ENCODE measurements at places on chromosomes 7 and 10.

DNA sequence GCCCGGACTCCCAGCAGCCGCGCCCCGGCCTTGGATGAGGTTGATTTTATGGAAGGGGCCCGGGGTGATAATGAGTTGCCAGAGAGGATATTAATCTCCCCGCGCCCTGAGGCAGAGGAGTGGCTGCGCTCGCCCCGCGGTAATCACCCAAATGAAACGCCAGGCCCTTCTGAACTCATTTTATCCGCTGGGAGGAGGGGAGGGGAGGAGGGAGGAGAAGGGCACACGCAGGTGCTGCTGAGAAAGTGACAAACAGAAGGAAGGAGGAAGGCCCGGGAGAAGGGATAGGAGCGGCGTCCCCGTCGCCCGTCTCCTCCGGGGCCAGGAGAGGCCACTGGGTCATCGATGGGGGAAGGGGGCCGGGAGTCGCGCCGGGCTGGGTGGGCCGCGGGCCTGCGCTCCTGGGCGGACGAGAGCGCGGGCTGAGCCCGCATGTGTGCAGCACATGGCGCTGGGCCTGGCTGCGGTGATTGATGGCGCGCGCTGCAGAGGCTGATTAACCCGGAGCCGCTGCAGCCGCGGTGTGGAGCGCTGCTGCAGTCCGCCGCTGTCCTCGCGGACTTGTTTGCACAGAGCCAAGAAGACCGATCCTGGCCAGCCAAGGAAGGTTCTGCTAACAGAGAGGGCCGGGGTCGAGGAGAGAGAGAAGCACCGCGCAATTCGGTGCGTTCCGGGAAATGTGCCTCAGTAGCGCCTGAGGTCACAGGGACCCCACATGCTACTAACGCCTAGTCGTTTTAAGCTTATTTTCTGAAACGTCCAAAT is 6.5 kb downstream of the MNX1 start:
- ATAC-seq = no peak

- ATAC-seq = no peak
These were observed 5.7 kb upstream of the GDI2 start for GRCh38 chr10:5818894-5819293.

GRCh38 chr7:33232632-33233145 is 103.3 kb downstream of the BBS9 start:
- ATAC-seq = no peak

DNA sequence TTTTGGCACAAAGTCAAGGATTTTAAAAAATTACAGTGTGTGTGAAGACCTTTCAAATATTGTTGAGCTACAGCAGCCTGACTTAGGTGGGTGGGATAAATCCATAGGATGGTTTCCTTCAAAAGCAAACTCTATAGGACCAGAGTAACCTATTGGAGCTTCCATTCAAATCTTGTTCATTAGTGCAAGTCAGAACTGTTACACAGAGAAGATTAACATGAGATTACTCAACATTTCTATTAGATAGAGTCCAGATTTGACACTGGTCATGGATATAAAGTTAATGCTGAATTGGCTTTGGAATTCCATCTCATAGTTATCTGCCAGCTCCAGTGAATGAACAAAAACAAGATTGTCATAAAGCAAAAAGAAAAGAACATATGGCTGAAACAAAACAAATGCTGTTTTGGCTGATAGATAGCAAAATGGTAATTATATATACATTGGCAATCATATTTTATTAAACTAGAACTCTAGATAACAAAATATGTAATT is 129.6 kb upstream of the SEMA3A start:
- no peak for ATAC-seq

- ATAC-seq = no peak
These were observed 67.3 kb downstream of the PTN start for GRCh38 chr7:137276189-137276588.

GRCh38 chr10:118017850-118018249 is 28.9 kb downstream of the RAB11FIP2 start:
- ATAC-seq = no peak

GRCh38 chr10:102492344-102492939 is 10.1 kb downstream of the ACTR1A start:
- no peak for ATAC-seq

DNA sequence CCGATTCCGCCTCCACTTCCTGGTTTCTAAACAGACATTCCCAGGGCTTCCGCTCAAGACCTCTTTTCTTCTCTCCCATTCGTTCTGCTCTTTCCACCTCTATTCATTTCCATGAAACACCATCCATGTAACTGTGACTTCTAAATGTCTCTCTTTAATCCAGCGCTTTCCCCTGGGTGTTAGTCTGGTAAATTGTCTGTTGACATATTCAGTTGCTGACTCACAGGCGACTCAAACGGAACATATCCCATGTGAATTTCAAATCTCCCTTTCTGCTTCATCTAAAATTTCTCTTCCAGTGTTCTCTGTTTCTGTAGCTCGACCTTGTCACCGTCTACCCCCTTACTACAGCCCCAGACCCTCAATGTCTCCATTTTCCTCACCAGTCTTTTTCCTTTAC is 119.1 kb downstream of the PFKFB3 start:
- ATAC-seq = no peak

- no peak for ATAC-seq
These were observed 280.9 kb upstream of the HGF start for GRCh38 chr7:82050792-82051191.

DNA sequence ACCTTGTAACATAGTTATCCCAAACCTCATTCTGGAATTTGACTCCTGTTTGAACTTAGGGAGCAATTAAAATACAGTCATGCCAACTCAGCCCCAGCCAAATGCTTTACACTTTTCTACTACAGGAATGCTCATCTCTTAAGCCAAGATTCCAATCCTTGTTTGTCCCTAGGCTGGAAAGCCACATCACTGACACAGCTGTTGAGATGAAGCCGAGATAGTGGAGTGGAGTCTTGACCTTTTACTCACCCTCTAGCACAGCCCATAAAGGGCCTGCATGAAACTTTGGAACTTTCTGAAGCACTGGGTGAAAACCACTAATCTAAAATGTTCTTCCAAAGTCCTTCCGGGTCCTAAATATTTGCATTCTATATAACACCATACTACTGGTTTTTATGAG is 247.3 kb downstream of the ETV1 start:
- ATAC-seq = no peak

- ATAC-seq = no peak
These were observed 370.5 kb upstream of the BMPER start for GRCh38 chr7:33534833-33535232.

DNA sequence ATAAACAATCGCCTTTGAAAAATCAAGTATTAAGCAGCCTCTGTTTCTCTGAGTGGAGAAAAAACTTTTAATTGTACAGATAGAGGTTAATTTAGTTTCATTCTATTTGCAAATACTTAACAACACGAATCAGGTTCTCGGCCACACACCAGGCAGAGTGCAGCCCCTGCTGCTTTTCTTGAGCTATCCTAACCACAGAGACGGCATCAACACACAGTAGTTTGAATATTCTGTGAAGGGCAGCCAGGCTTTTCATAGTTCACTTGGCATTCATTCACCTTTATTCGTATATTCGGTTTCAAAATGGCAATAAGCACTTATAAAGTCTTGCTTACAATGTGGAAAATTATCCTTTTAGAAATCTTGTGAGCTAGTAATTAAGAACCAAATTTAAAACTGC is 5.7 kb downstream of the ADARB2 start:
- no peak for ATAC-seq

DNA sequence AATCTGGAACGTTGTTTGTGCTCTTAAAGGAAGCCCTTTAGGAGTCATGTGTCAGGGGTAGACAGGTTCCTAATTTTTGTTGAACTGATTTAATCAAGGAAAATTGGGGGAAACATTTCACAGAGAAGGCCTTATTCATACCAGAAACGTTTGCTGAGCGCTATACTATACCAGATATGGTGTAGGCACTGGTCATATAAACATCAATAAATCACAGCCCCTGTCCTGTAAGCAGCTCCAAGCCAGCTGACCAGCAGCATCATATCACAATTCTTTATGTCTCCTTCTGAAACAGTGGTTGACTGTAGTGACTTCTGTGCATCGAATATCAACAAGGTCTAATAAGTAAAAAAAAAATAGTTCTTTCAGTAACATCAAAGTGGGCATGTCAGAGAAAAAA is 1.1 kb downstream of the TMEM178B start:
- no peak for ATAC-seq

GRCh38 chr10:112815269-112816032 is 134.6 kb upstream of the TCF7L2 start:
- no peak for ATAC-seq

DNA sequence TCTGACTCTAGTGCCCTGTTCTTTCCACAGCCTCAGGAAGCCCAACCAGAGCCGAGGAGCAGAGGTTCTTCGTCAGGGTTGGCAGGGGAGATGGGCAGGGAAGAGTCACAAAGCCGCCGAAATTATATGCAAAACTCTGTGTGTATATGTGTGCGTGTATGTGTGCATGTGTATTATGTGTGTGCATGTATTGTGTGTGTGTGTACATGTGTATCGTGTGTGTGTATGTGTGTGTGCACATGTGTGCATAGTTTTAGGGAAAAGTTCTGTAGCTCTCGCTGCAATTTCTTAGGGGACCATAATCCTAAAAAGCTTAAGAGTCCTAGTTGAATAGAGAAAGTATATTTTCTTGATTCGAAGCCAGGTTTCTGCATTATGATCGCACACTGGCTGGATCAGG is 17.0 kb downstream of the DNAJB12 start:
- ATAC-seq = no peak

DNA sequence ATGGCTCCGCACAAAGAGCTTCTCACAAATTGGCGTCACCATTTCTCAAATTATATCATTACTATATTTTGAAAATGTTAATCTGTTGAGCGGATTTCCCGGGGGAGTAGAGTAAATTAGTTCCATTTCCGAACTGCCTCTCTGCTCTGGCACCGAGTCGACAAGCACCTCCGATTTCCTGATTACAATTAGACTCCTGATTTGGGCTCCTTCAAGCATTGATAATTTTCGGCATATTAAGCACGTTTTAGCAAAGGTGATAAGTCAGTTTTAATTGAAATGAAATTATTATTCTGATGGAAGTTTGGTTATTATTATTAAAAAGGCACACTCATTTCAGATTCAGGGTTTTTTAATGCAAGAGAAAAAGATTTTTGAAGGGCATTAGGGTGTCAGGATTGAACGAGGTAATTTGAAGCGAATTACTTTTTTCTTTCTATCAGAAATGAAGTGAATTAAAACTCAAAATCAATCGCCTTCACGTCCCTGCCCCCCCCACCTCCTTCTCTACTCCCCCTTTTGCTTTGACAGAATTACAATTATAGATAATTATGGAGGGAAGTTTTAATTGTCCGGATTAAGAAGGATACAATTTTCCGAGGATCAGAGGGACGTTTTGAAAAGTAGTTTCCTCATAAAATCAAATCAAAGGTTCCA is 4.0 kb upstream of the UNCX start:
- no peak for ATAC-seq

GRCh38 chr10:45596526-45596925 is 76.0 kb downstream of the ZFAND4 start:
- no peak for ATAC-seq

DNA sequence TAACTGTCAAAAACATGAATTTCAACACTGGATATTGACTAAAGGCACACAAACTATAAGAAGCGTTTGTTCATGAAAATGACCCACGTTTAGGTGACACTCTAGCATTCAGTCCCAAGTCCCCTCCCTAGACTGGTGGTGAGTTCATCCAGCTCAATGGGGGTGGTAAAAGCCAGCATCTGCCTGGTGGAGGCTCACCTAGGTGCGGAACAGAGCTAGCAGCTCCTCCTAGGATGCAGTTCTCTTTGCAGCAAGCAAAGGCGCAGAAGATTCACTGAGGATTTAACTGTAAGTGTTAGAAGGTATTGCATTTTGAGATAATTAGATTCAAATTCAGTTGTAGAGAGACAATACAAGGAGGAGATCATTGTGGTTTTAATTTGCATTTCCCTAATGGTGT is 87.6 kb downstream of the VSTM2A start:
- no peak for ATAC-seq

- no peak for ATAC-seq
These were observed 35.0 kb downstream of the SH3PXD2A start for GRCh38 chr10:103820101-103821062.

GRCh38 chr10:79243181-79244067 is 103.8 kb upstream of the PPIF start:
- peak; percentile 80 for ATAC-seq

GRCh38 chr7:94149789-94150545 is 145.8 kb upstream of the BET1 start:
- no peak for ATAC-seq

DNA sequence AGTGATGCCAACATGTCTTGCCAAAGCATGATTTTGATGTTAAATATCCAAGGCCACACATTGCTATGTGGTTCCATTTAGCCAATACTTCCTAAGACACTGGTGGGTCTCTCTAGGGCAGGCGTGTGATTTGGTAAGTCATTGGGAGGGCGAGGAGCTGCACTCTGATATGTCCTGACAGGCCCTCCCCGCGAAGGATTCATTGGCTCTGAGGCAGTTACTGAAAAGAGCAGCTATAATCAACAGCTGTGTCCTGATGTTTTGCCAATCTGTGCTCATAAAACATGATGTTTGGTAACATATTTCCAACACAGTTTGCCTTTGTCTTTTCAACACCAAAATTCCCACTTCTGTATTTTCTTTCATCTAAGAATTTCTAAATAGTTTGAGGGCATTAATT is 646.7 kb downstream of the PARD3 start:
- ATAC-seq = no peak

DNA sequence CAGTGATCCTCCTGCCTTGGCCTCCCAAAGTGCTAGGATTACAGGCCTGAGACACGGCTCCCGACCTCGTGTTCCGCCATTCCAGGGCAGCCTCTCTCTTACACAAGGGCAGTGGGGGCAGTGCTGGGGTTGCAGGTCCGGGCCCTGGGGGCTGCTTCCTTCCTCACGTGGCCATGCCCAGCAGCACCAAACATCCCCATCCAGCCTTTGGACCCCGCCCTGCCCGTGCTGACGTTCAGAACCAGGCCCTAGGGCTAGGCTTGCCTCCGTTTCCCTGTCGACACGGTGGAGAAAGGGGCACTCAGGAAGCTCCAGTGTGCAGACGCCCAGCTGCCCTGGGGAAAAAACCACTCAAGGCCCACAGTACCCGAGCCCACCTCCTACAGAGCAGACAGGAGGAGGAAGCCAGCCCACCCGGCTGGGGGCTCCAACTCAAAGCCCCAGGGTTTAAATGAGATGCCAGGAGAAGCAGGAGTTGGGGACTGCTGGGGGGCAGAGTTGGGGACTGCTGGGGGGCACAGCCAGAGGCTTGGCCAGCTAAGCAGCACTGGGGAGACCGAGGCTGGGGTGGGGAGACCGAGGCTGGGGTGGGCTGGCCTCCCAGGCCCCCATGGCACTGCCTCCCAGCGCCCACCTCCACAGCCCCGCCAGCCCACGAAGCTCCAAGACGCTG is 35.9 kb downstream of the ADAP1 start:
- no peak for ATAC-seq

- no peak for ATAC-seq
These were observed 37.4 kb downstream of the AUTS2 start for GRCh38 chr7:69635555-69636185.

GRCh38 chr7:107931740-107932515 is 40.9 kb downstream of the DLD start:
- ATAC-seq = no peak

Data from activated CD4-positive, CD25-positive, alpha-beta regulatory T cell treated with anti-CD3 and anti-CD28 coated beads, Interleukin-2, amount 50 U/mL, for 24 hours (primary cell).